ENCODE measurements at places on chromosomes 13 and 19.

GRCh38 chr13:39729156-39729555 is 73.7 kb downstream of the COG6 start:
- DNase-seq, result no peak

- no peak for DNase-seq
Measured at GRCh38 chr13:79155883-79156282, 250.2 kb downstream of the RBM26 start.

- DNase-seq, result no peak
Measured at GRCh38 chr19:34482380-34483250, 1.1 kb downstream of the WTIP start.

- no peak for DNase-seq
Measured at GRCh38 chr19:24057144-24057543, 29.8 kb upstream of the ZNF254 start.

- DNase-seq, result no peak
Measured at GRCh38 chr19:46731007-46731501, 14.1 kb upstream of the PRKD2 start.

- DNase-seq, result no peak
Measured at GRCh38 chr13:28358708-28359107, 136.2 kb downstream of the FLT1 start.

- DNase-seq, result no peak
Measured at GRCh38 chr19:32863841-32864240, 5.7 kb downstream of the SLC7A9 start.

DNA sequence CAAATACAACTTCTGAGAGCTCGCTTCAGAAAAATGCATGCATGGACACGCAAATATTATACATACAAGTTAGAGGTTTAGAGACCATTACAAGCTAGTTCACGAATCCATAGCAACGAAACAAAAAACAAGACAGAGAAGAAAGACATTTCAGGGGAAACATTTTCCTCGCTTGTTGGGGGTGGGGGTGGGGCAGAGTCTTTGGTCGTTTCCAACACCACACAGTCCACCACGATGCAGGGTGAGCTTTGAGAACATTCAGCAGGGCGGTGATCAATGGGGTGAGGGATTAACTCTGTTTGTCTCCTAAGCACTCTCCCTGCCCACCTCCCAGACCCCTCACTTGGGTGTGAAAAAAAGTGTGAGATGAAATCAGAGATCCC is 651 bp downstream of the OXGR1 start:
- no peak for DNase-seq

- no peak for DNase-seq
Measured at GRCh38 chr19:41993612-41994483, at the start of gene ATP1A3. Gene ATP1A3 (minus strand): TSS chr19:41994230. CDS start chr19:41994076, 154 bp downstream.

DNA sequence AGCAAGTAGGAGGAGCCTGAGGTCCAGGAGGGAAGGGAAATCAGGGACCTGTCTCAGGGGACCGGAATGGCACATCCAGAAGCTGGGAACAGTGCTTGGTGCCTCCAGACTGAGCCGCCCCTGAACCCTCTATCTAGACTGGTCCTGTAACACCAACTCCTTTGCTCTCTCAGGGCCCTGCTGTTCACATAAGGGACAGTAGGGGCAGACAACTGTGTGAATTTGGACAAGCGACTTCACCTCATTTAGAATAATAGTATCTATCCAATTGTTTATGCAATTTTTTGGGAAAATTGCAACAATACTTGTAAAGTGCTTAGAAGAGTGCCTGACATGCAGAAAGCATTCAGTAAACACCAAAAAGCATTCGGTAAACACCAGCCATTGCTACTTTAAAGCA is 14.0 kb downstream of the SYMPK start:
- no peak for DNase-seq

GRCh38 chr13:73661687-73662425 is 472.3 kb downstream of the KLF12 start:
- no peak for DNase-seq

- no peak for DNase-seq
Measured at GRCh38 chr13:24129914-24130774, 30.4 kb upstream of the SPATA13 start.

DNA sequence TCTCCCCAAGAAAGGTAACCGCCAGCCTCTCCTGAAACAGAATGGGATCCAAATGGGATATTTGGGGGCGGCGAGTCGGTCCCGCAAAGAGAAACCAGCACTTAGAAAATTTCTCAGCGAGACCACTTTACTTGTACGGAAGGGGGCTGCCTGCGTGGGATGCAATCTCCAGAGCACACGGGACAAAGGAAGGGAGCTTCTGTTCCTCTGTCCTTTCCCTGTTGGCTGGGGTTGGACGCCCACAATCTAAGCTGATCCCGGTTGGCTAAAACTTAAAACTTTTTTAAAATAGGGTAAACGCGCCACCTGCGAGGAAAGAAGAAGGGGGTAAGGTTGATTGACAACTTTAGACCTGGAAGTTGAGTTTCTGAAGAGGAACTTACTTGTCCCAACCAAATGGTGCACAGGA is 826 bp upstream of the BSG start:
- no peak for DNase-seq

GRCh38 chr13:58852076-58852475 is 1220.5 kb downstream of the PCDH17 start:
- no peak for DNase-seq

Measured in HFF-Myc (cell line).